Stimulated activated CD8-positive, alpha-beta memory T cell treated with anti-CD3 and anti-CD28 coated beads, Interleukin-12 subunit alpha, Interleukin-12 subunit beta, amount 100 ng/mL, for 4 hours (primary cell): ENCODE measurements at places on chromosomes 6 and 20.

- no peak for DNase-seq
Measured at GRCh38 chr20:46040902-46041535, 12.0 kb downstream of the SLC12A5 start.

DNA sequence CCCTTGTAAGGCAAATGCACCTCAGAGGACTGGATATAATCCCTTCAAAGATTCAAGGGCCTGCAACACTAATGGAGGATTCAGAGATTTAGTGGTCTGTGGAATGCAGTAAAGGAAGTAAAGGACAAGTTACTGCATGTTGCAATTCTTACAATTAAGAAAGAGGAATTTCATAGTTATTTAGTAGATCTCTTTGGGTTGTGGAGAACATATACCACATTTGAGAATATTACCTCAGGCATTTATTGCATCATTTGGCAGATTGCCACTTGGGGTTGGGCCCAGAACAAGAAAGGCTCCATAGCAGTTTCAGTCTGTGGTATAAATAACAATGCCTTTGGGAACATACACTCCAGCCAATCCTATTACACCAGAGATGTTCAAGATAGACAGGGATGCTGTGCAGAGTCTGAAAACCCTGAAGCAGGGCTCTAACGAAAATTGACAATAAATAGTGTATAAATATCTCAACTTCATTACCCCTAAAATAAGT lies 20.9 kb upstream of the EPM2A start:
- no peak for DNase-seq

DNA sequence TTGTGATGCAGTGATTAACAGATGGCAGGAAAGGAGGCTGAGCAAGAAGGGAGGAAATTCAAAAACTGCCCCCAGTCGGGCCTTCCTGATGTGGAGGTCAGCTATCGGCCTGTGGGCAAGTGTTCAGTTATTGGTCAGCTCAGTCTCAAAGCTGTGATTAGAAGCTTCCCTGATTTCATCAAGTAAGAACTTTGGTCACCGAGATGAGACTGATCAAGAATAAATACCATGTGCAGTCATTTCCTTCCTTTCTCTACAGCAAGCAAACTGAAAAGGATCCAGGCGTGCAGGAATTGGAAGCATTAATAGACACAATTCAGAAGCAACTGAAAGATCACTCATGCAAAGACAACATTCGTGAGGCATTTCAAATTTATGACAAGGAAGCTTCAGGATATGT lies 69.7 kb downstream of the EFHC1 start:
- DNase-seq, result no peak

DNA sequence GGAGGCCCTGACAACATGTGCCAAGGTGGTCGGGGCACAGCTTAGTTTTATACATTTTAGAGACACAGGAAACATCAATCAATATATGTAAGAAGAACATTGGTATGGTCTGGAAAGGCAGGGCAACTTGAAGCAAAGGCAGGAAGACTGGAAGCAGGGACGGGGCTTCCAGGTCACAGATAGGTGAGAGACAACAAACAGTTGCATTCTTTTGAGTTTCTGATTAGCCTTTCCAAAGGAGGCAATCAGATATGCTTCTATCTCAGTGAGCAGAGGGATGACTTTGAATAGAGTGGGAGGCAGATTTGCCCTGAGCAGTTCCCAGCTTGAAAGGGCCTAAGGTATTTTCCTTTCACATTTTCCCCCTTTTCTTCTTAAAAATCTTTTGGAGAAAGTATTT lies 311.0 kb upstream of the RGS17 start:
- no peak for DNase-seq

GRCh38 chr6:125533710-125534397 lies 215.6 kb upstream of the HEY2 start:
- no peak for DNase-seq

- DNase-seq, result no peak
Measured at GRCh38 chr6:160036790-160037206, 67.9 kb downstream of the IGF2R start.

DNA sequence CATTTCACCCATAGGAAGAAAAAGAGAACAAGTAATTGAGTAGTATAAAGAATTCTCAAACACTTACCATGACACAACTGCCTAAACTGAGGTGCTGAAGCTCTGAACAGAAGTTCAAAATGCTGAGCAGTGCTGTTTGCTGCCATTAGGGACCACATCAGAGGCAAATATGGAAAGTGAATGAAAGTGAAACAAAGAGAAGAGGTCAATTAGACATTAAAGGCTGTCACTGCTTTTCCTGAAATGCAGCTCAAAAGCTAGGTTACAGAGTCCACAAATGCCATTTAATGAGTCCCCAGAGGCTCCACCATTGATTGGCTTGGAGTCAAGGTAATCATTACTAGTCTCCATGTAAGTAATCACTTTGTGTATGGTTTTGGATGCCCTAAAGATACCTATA lies 46.1 kb downstream of the POU3F2 start:
- DNase-seq, result no peak

DNA sequence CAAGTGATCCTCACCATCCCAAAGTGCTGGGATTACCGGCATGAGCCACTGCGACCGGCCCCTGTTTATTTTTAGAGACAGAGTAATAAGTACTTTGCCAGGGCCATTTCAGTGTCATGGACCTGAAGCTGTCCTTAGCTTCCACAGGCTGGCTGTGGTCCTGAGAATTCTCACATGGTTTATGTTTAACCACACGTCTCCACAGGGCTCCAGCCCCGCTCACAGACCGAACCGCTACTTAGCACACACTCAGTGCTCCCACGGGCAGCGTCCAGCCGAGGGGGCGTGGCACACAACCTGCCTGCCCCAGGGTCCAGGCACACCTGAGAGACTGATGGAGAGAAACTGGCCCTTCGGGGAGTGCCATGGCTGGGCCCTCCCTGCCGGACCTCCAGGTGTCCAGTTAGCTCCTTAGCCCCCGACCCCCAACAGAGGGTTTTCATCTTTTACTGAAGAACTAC lies 11.7 kb downstream of the ACSS1 start:
- DNase-seq, result no peak

- DNase-seq, result no peak
Measured at GRCh38 chr6:143224516-143224915, 163.8 kb downstream of the AIG1 start.

DNA sequence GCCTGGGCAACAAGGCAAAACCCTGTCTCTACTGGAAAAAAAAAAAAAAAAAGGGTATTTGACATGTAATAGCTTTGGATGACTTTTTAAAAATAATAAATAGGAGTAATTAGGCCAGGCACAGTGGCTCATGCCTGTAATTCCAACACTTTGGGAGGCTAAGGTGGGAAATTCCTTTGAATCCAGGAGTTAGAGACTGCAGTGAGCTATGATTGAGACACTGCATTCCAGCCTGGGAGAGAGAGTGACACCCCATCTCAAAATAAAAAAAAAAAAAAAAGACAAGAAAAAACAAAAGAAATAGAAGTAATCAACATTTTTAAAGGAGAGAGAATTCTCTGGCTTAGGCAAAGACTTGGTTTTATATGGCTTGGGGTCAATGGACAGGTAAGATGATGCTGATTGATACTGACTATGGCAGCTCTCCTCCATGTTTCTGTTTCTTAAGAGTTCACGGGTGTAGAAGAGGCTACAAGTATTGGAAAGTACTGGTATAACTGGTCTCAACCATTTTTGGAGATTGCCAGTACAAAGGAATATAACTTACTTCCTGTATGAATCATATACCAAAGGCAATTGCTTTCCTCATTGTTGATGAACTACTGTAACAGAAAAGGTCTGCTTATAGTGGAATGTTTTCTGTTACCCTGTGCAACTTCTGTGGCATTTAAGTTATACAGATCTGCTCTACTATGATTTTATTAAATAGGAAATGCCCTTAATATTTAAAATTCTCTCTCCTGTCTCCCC lies 10.1 kb downstream of the MAP3K5 start:
- DNase-seq, result no peak

DNA sequence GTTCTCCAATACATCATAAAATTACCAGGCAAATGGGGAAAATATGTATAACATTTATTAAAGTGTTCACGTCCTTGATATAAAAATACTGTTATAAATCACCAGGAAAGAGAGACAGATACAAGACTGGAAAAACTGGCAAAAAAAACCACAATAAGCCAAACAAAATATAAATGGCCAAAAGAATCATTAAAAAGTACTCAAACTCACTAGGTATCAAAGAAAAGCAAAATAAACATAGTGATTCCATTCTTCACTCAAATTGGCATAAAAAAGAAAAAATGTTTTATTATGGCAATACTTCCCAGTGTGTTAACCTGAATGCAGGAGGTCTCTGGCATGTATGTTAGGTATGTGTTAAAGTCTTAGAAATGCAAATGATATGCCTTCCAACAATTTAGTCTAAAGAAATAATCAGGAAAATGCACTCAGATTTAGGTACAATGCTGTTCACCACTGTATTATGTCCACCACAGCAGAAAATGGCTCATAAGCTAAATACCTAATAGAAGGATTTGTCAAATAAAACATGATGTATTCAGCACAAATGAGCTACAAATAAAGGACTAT lies 21.4 kb downstream of the SLC23A2 start:
- no peak for DNase-seq

- DNase-seq, result no peak
Measured at GRCh38 chr20:48564982-48565539, 262.7 kb downstream of the PREX1 start.

GRCh38 chr20:61387204-61387953 lies 135.3 kb downstream of the CDH4 start:
- DNase-seq, result no peak

DNA sequence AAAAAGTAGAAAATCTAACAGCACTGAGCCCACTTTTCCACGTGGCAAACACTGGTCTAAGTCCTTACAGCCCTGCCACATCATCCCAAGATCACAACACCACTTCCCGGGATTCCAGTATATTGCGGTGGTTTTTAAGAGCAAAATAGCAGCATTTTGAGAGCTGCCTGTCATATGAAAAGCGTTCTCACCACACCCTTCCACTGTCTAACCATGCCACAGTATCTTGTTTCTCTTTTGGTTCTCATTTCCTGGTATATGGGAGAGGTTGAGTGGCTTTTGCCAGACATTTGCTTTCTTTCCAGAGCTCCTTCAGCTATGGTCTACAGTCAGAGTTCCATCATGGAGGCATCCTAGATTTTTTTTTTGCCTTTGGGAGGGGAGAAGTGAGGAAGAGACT lies 243.0 kb downstream of the TSHZ2 start:
- DNase-seq, result no peak
